DND-41 (cell line): ENCODE measurements at places on chromosomes 1 and 21.

DNA sequence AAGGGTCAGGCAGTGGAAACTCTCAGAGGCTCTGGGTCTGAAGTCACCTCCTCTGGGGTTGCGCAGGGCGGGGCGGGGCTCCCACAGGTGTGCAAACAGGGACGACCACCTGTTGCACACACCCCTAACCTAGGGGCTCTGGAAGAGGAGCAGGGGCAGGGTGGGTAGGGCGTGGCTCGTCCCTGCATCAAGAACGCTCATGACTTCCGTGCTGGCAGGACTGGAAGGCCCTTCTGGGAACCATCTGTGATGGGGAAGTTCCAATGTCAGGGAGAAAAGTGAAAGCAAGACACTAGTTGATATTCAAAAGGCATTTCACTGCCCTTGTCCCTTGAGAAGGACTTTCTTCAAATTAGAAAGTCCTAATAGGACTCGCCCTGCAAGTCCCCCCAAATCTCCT, 22.1 kb upstream of the CLSTN1 start:
- H3K27me3 ChIP-seq = no peaks in the 10 kb centered on the region
- H3K4me1 ChIP-seq = peaks cover 14% of the 10 kb centered on the region
- no peaks in the 10 kb centered on the region for H3K36me3 ChIP-seq
- no peak for DNase-seq

GRCh38 chr1:227318853-227319607, 738 bp upstream of the CDC42BPA start:
- no peaks in the 10 kb centered on the region for H3K36me3 ChIP-seq
- no peak overlapping the region for H3K27ac ChIP-seq
- H3K4me3 ChIP-seq = no peak overlapping the region
- no peaks in the 10 kb centered on the region for H3K27me3 ChIP-seq
- DNase-seq = no peak

DNA sequence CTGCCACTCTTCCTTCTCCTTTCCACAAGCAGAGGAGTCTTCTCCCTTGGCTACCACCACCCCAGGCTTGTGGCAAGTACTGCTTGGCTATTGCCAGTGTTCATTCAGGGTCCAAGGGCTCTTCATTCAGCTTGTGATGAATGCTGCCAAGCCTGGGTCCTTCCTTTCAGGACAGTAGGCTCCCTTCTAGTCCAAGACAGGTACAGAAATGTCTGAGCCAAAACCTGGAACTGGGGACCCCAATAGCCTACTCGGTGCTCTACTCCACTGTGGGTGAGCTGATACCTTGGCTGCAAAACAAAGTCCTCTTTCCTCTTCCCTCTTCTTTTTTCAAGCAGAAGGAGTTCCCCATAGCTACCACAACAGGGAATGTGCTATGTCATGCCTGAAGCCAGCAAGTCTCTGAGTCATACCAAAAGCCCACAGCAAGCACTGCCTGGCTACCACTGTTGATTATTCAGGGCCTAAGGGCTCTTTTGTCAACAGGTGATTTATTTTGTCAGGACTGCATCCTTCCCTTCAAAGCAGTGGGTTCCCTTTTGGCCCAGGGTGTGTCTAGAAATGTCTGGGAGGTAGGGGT, 268.9 kb downstream of the HHAT start:
- H3K36me3 ChIP-seq = no peaks in the 10 kb centered on the region
- no peak for DNase-seq
- H3K27ac ChIP-seq = no peak overlapping the region
- H3K4me1 ChIP-seq = no peaks in the 10 kb centered on the region

DNA sequence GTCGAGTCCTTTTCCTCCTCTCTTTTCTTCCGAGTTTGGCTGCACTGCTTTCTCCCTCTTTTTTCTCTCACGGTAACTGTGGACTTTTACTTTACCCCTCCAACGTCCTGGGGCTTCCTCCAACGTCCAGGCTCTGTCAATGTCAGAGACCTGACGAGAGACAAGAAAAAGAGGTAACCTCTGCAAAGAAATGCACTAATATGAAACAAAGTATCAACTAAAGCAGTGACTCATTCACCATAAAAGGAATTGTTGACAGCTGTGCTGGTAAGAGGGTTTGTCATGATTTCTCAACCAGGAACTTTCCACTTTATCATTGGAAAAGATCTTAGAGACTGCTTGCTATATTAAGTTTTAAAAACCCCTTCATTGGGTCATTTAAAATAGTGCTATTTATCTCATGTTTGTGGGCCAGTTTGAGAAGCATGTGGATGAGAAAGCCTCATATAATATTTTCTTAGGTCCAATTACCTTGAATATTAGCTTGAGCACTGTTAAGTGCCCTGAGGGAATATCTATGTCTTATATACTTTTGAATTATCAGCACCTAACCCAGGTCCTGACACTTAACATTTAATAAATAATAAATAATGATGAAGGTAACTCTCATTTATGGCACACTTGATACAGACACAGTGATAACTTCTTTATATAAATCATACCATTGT, at the start of gene GBP2:
GBP2 (minus strand) TSS at position 202 of the 668 bp plus-strand sequence. CDS start 4,148 bp downstream, outside the sequence.
- H3K36me3 ChIP-seq = no peaks in the 10 kb centered on the region
- H3K4me1 ChIP-seq = peaks cover 50% of the 10 kb centered on the region
- no peak for DNase-seq
- H3K27me3 ChIP-seq = no peaks in the 10 kb centered on the region

GRCh38 chr21:39971956-39972355, 104.7 kb downstream of the PCP4 start:
- H3K4me1 ChIP-seq = no peaks in the 10 kb centered on the region
- no peaks in the 10 kb centered on the region for H3K36me3 ChIP-seq
- no peak overlapping the region for H3K27ac ChIP-seq
- peaks cover 3% of the 10 kb centered on the region for H3K27me3 ChIP-seq
